ENCODE measurements at places on chromosomes 16 and 17.

DNA sequence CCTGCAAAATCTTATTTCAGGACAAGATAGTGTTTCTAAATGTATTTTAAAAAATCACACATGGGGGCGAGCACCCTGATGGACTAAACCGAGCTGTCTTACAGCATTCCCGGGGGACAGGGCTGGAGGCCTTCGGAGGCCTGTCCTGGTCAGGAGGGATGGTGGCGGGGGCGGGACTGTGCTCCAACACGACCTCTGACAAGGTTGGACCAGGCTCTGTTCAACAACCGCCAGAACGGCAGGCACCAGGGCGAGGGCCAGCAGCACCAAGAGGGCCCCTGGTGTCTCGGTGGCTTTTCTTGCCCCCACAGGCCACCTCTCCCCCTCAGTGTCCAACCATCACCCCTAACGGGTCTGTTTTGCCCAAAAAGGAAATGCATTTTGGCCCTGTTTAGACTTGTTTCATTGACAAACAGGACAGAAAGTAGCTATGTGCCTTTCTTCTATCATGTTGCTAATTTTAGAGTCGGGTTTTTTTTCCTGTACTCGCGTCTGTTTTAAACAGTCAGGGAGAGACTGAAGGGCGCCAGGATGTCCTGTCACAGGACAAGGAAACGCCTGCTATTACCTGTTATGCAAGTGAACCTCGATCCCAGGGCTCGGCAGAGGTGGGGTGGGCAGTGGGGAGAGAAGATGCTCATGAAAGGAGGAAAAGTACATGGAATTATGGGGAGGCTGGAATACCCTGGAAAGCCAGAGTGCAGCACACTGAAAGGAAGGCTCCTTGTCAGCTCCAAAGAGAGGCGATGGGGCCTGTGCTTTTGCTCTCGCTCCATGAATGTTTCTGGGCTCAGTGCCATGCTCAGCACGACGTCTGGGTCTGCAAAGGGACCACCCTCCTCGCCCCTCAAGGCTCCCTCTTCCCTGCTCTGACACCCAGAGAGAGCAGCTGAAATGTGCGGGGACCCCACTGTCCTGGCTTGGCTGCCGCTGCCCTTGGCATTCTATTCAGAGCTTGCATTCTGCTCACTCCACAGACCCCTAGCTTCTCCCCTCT, 11.9 kb downstream of the TMEM204 start:
- peaks cover 41% of the 10 kb centered on the region for H3K4me1 ChIP-seq
- H3K27ac ChIP-seq: peak overlapping the region; percentile 3
- DNase-seq: no peak
- no peaks in the 10 kb centered on the region for H3K36me3 ChIP-seq
- H3K27me3 ChIP-seq: no peaks in the 10 kb centered on the region

DNA sequence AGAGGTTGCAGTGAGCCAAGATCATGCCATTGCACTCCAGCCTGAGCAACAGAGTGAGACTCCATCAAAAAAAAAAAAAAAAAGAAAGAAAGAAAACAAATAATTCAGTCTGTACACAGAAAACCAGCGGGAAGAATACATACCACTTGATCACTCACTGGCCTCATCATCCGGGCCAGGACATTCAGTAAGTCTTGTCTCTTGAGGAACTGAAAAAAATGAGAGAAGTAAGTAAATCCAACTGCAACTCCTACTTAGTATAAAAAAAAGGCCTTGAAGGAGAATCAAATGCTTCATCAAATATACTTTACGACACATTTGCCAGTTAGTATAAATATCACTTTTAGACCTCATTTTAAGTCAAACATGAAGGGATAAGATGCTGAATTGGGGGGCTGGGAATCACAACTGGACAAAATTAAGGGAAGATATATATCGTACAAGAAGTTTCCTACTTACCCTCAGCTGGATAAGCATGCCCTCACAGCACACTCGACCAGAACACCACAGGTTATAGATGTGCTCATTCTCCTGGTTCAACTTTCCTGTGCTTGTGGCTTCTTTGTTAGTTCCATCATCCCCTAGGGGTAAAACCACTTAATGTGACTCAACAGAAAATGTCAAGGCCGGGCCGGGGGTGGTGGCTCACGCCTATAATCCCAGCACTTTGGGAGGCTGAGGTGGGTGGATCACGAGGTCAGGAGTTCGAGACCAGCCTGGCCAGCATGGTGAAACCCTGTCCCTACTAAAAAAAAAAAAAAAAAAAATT, 12.4 kb downstream of the CCDC47 start:
- no peaks in the 10 kb centered on the region for H3K27me3 ChIP-seq
- no peak overlapping the region for H3K27ac ChIP-seq
- DNase-seq: no peak
- no peak overlapping the region for H3K4me3 ChIP-seq

DNA sequence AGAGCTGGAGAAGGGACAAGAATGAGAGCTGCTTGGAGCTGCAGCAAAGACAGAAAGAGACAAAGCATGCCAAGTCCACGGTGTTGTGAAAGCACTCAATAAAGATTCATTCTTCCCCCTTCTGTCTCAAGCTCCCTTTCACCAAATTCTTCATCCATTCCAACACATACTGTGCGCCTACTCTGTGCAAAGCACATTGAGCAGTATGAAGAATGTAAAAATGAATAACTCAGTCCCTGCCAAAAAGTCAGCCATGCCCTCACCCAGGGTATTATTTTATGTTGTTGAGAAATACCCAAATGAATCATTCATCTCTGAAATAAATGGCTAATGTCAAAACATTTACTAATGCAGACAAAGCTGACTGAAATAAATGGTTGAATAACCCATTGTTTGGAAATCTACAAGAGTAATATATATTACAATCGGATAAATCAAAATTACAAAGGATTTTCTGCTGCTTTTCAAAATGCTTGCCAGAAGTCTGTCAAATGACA, 282.9 kb upstream of the IRX5 start:
- H3K4me1 ChIP-seq: no peaks in the 10 kb centered on the region
- no peaks in the 10 kb centered on the region for H3K36me3 ChIP-seq
- no peak overlapping the region for H3K4me3 ChIP-seq
- no peak overlapping the region for H3K27ac ChIP-seq
- DNase-seq: no peak

DNA sequence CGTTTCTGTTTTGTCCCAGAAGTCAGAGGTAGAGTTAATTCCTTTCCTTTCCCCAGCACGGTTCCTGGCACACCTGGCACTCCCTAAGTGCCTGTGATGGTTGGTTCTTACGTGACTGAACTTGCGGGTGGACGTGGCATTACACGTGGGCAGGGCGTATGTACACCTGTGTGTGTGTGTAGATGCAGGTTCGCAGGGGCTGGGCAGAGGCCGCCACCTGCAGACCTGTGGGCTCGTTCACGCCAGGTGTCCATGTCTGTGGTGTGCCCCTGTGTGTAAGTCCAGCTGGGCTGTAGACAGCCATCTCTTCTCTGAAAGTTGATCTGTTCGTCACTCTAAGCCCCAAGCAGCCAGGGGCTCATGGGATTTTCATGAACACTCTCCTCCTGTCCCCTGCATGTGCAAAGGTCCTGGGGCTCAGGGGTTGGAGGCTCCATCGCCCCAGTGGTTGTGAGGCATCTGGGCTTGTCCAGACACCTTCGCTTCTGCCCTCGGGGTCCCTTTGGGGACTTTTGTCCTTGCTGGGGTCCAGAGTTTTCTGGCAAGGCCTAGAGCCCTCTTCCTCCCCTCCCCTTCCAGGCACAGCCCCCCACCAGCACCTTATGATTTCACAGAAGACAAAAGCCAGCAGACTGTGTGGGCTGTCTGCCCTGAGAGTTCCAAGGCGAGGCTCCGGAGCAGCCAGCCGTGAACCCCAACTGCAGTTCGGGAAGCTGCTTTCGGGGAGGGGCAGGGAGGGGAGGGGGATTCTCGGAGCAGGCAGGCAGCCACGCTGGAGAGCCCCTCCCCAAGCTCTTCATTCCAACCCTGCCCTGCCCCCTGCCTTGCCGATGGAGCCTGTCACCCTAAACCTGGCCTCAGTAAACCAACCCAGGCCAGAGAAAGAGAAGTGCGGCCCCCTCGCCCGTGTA, 5.4 kb upstream of the FSCN2 start:
- no peaks in the 10 kb centered on the region for H3K27me3 ChIP-seq
- H3K27ac ChIP-seq: no peak overlapping the region
- H3K36me3 ChIP-seq: no peaks in the 10 kb centered on the region
- H3K4me3 ChIP-seq: no peak overlapping the region

DNA sequence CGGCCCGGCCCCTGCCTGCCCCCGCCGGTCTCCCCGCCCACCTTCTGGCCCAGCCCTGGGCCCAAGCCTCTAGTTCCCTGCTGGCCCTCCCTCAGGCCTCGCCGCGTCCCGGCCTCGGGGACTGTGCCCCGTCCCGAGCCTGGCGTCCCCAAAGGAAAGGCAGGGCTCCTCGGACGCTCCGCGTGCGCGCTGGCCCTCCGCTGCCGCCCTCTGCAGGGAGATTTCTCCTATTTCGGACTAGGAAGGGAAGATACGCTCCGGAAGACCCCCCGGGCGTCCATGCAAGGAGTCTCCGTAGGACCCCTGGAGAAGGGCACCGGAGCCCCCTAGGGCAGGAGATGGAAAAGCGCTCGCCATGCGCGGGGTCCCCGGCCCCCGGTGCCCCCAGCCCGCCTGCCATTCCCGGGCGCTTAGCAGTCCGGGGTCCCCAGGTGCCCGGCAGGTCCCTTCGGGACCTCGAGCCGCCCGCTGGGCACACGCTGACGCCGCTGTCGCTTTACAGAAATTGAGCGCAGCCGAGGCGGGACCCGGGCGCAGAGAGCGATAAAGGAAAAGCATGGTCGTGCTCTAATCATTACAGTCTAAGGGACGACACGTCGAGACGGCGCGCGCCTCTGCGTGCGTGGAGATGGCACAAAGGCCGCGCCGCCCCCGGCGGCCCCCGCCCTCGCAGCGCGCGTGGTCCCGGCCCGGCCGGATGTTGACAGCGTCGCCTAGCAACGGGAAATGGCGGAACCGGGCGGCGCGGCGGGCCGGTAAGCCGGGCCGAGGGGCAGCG, at the start of gene CCDC40:
Gene CCDC40 (plus strand): TSS at position 706 of the 778 bp plus-strand sequence. CDS start 21 bp downstream, at position 727.
- peak; percentile 86 for DNase-seq
- no peaks in the 10 kb centered on the region for H3K36me3 ChIP-seq
- H3K4me1 ChIP-seq: peaks cover 3% of the 10 kb centered on the region
- H3K27ac ChIP-seq: peak within 1 kb of the TSS; percentile 85
- H3K4me3 ChIP-seq: peak within 1 kb of the TSS; percentile 90

GRCh38 chr17:30433514-30433913, 43.7 kb upstream of the GOSR1 start:
- H3K27ac ChIP-seq: no peak overlapping the region
- H3K4me3 ChIP-seq: no peak overlapping the region
- no peaks in the 10 kb centered on the region for H3K36me3 ChIP-seq
- H3K27me3 ChIP-seq: no peaks in the 10 kb centered on the region

GRCh38 chr17:48510761-48511604, 19.8 kb downstream of the HOXB1 start:
- H3K4me1 ChIP-seq: no peaks in the 10 kb centered on the region
- no peaks in the 10 kb centered on the region for H3K36me3 ChIP-seq
- H3K4me3 ChIP-seq: no peak overlapping the region
- H3K27me3 ChIP-seq: no peaks in the 10 kb centered on the region
- no peak overlapping the region for H3K27ac ChIP-seq

DNA sequence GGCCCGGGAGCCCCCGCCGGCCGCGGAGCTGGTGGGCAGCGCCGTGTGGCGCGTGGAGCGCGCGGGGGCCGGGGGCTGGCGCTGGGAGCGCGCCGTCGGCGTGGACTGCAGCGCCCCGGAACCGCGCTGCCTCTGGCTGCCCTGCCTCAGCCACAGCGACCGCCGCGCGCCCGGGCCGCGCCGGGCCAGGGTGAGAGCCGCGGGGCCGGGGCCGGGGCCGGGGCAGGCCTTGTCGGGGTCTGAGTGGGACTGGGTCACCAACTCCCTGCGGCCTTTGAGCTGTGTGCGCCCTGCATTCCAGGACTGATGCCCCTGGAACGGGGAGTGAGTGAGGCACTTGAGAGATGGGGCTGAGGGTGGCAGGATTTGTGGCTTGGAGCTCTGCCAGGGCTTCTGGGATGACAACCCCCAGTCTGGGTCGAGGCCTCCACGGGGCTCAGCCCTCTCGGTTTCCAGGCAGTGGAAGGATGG, 25.7 kb downstream of the ARHGAP23 start:
- no peaks in the 10 kb centered on the region for H3K36me3 ChIP-seq
- H3K4me1 ChIP-seq: peaks cover 38% of the 10 kb centered on the region
- peak overlapping the region; percentile 66 for H3K27ac ChIP-seq
- H3K4me3 ChIP-seq: no peak overlapping the region
- H3K27me3 ChIP-seq: no peaks in the 10 kb centered on the region
- DNase-seq: peak; percentile 21

DNA sequence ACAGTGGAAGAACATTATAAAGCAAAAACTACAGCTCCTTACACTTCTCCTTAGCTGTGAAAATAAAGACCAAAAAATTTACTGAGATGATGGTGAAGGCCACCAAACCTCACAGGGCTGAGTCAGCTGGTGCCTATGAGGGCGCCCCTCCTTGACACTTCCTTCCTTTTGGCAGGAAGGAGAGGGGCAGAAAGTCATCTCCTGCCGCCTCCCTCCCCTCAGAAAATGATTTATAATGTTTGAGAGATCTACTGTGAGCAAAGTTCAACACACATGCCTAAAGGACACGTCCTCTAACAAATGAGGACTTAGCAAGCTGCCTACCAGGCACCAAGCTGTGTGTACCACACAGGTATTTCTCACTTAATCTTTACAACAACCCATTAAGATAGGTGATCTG, 245.7 kb downstream of the PRKCA start:
- H3K27me3 ChIP-seq: no peaks in the 10 kb centered on the region
- no peak for DNase-seq
- H3K4me1 ChIP-seq: no peaks in the 10 kb centered on the region
- no peak overlapping the region for H3K27ac ChIP-seq
- H3K4me3 ChIP-seq: no peak overlapping the region

DNA sequence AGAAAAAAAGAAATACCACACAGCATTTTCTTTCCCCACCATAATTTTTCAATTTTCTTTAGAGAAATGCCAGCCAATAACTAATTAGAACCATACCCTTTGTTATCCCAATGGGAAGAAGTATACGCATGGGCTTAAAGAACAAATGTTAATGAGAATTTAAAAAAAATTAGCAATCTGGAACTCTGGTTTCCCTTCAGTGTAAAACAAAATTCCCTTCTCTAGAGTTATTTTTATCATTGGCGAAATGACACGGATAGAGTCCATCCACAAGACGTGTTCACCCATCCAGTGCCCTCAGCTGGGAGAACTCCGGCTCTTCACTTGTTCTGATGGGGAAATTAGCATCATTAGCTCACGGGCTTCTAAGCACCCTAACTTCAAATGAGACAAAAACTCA, 3.3 kb downstream of the NXN start:
- no peak overlapping the region for H3K4me3 ChIP-seq
- no peaks in the 10 kb centered on the region for H3K36me3 ChIP-seq
- no peaks in the 10 kb centered on the region for H3K27me3 ChIP-seq
- no peak for DNase-seq
- no peak overlapping the region for H3K27ac ChIP-seq

DNA sequence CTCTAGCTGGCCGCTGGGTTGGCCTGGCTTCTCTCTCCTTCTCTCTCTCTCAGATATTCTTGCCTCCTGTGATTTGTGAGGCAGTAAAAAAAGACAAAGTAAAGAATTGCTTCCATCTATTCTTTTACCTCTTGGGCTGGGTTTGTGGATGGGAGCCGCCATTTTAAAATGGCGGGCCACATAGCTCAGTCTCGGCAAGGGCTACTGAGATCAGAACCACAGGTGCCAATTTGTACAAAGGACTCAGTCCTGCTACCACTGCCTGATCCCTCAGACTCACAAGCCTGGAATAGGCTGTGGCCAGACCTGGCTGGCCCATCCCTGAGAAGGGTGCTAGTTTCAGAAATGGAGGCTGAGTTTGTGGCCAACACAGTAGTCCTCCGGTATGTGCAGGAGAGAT, 24.1 kb downstream of the NOD2 start:
- H3K4me1 ChIP-seq: no peaks in the 10 kb centered on the region
- H3K27me3 ChIP-seq: no peaks in the 10 kb centered on the region
- no peaks in the 10 kb centered on the region for H3K36me3 ChIP-seq
- no peak for DNase-seq
- H3K4me3 ChIP-seq: no peak overlapping the region
- H3K27ac ChIP-seq: no peak overlapping the region

- no peaks in the 10 kb centered on the region for H3K4me1 ChIP-seq
- no peaks in the 10 kb centered on the region for H3K27me3 ChIP-seq
- no peaks in the 10 kb centered on the region for H3K36me3 ChIP-seq
Measured at GRCh38 chr17:7414837-7415236, 5.3 kb upstream of the SPEM1 start.

Measured in testis (tissue), 5 donors.